C1 segment of cervical spinal cord (tissue), 14 donors: ENCODE measurements at places on chromosomes 16 and 17.

DNA sequence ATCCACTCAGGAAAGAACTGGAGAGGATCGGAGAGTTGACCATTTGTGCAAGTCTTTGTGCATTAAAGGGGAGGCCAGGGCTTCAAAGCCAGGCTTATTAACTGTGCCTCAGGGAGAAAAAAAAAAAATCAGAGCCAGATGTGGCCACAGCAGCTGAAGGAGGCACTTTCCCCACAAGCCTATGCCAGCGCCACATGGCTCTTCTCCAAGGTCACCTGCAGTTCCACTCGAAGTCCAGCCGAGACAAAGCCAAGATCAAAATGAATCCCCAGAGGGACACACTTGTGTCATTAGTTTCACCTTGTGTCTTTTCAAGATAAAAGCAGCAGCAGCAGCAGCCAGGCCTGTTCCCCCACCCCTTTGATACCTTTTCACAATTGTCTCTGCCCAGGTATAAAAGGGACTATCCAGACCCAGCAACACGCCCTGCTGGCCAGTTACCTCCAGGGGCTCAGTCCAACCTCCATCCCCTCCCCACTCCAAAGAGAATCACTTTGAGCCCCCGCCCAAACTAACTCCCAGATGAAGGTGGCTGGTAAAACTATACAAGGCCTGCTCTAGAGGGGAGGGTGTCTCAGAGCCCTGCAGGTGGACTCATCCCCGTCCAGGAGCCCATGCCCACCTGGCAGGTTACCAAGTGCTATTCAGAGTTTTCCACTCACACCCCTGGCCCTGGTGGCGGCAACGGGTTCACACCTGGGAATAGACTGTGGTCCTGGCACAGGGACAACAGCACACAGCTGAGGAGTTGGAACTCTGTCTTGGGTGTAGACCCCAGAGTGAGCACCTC lies 29.2 kb downstream of the AXIN2 start:
- DNase-seq, result no peak

GRCh38 chr16:57152096-57153093 lies 33.4 kb downstream of the PSME3IP1 start:
- DNase-seq, result no peak

DNA sequence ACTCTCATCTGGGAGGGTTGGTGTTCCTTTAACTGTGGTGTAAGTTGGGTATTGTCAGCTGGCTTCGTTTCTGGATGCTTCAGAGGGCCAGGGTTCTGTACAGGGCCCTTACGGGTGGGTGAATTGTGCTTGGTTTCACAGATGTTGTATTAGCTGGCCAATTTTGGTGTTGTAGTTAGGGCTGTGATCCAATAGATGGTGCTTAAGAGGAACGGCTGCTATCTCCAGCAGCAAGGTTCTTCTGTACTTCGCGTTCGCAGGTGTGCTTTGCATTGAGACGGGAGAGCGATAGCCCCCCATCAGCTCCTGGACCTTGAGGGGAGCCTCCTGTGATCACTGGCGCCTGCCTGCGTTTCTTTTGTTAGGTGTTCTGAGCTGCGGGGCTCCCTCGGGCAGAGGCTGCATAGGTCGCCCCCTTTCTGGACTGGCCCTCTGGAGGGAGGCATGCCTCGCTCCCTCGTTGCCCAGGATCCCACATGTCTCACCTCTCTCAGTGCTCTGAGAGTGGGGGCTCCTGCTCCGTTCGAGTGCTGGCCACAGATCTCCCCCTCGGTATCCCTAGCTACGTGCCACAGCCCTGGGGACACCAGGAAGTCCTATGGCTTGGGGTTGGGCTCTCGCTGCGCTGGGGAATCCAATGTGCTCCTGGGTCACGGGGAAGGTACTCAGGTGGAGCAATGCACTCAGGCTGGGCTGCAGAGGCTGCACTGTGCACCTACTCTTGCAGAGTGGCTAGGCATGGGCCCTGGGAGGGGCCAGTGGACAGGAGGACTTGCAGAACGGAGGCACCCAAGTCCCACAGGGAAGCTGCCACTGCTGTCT lies 837 bp upstream of the PRDM7 start:
- DNase-seq, result no peak

- DNase-seq, result peak; percentile 55
Observed at GRCh38 chr17:73510981-73511718, 133.1 kb downstream of the SDK2 start.
